Spinal cord (tissue), 10 donors: ENCODE measurements at places on chromosomes 1 and 21. TPM values are rescaled to one million over a fixed set of nuclear protein-coding genes. Genes with fewer than 3 reads are reported as not detected.

The CELA3B gene
- not detected for total RNA-seq

GRCh38 chr1:205739348-205740160 lies 10.4 kb downstream of the NUCKS1 start:
- DNase-seq, result no peak

DNA sequence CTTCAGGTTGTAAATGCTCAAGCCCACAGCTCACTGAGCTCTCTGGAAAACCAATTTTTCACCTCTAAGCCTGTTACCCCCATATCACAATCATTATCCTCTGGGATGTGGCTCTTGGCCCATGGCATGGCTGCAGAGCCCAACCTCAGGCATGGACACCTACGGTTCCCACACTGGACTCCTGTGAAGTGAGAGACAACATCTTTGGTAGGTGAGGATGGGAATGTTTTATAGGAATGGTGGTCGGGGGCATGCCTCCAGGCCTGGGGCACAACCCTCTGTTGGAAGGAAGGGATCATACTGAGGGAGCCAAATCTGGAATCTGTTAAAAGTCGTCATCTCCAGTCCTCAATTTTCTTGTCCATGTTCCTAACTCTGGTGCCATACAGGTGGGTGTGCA lies 179.1 kb downstream of the FOXD2 start:
- no peak for DNase-seq

- no peak for DNase-seq
Observed at GRCh38 chr1:116476321-116476720, 94.5 kb downstream of the CD58 start.

The LRRC53 gene
- total RNA-seq, result 0.40 TPM

The OR2AK2 gene
- total RNA-seq, result 0.44 TPM

- no peak for DNase-seq
Observed at GRCh38 chr21:43266534-43266933, 97.7 kb downstream of the CRYAA start.

GRCh38 chr1:177950506-177950905 lies 19.4 kb downstream of the SEC16B start:
- DNase-seq, result no peak

GRCh38 chr1:188723332-188724020 lies 1754.2 kb downstream of the BRINP3 start:
- DNase-seq, result no peak

DNA sequence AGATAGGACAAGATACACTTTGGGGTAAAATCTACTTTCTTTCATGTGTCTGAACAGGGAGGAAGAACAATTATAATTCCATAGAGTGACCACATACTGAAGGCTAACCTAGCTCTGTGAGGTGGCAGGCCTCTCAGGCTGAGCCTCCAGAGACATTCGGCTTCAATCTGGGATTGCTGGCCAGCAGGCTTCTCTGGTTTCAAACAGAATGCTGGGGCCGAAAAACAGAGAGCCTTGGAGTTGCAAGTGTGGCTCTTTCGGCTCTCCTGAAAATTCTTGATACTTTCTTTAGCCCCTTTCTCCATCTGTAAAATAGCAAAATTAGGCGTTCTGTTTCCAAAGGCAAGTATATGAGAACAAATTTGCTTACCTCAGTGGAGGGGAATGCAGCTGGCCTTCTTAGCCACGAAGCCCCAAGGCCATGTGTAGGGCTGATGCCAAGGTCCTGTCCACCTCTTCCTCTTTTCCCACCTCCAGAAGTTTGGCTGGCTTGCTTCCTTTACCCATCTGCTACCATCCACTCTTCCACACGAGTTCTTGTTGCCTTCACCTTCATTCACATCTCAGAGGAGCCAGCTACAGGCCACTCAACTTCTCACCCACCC lies 30.0 kb upstream of the UBE2U start:
- no peak for DNase-seq

GRCh38 chr1:3625151-3625907 lies 514 bp downstream of the TPRG1L start:
- no peak for DNase-seq

The TLR5 gene
- 5.3 TPM for total RNA-seq

DNA sequence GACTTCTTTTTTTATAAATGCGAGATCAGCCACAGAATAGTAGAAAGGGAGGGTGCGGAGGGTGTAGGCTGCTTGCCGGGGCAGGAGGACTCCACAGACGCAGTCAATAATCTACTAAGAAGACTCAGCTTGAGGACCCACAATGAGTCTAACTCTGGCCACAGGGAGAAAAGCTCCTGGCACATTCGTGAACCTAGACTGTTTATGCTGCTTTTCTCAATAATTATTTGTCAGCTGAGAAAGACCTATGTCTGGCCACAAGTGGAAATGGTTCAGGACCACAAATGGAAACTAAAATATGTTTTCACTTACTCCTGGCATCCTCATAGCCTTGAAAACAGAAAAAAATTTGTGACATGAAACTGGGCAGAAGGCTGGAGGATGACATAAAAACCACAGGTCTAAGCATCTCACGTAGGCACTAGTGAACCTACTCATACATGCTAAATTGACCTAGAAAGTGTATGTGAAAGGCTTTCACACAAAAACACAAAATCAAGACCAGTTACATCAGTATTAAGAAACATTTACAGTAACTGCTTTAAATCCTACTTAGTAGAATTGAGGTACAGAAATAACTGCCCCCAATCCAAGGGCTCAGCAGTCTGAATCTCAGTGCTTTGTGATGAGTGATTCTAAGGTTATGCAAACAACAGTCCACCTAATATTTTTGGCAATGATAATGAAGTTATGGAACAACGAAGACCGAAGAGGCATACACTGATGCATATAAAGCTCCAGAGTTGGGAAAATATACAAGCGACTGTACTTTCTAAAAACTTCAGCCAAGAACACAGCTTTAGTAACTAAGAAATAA lies 159.5 kb downstream of the SLC45A1 start:
- no peak for DNase-seq

GRCh38 chr1:171716616-171717015 lies 25.2 kb downstream of the VAMP4 start:
- DNase-seq, result no peak

The TTC3 gene
- 556 TPM for total RNA-seq

DNA sequence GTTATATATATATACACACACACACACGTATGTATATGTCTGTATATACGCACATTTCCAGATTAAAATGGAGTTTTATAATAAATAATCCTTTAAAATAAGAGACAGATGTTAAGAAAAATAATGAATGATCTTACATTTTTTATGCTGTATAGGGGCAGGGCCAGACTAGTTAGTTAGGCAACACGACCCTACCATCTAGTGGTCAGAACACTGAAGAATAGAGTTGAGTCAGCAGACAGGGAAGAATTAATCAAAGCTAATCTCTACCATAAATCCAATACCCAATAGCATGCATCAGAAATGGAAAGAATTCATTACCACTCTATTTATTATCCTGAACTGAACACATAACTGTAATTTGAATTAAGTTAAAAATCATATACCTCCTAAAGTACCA lies 156.7 kb downstream of the BRINP3 start:
- no peak for DNase-seq

DNA sequence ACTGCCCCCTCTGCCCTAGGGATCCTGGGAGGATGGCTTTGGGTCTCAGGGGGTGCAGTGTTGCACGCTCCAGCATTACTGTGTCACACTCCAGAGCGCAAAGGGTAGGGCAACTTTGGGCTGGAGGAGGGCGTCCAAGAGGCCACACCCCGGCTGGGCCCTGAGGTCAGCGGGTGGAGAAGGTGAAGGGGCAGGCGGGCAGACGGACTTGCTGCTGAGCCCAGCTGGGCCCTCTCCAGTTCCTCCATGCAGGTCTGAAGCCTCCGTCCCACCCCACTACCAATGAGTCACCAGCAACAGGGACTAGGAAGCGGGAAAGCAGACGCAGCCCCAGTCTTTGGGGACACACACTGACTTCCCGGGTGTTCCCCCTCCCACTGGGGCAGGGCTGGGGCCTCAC lies 116.0 kb downstream of the CASZ1 start:
- DNase-seq, result no peak

The ITLN2 gene
- total RNA-seq, result 0.17 TPM

GRCh38 chr1:231776757-231777062 lies 150.1 kb downstream of the DISC1 start:
- no peak for DNase-seq

The ADAM30 gene
- total RNA-seq, result not detected

The HLCS gene
- total RNA-seq, result 28.8 TPM

GRCh38 chr1:205658943-205659581 lies 21.2 kb downstream of the SLC45A3 start:
- peak; percentile 69 for DNase-seq

GRCh38 chr1:178495741-178496409 lies 889 bp downstream of the CLEC20A start:
- DNase-seq, result no peak

DNA sequence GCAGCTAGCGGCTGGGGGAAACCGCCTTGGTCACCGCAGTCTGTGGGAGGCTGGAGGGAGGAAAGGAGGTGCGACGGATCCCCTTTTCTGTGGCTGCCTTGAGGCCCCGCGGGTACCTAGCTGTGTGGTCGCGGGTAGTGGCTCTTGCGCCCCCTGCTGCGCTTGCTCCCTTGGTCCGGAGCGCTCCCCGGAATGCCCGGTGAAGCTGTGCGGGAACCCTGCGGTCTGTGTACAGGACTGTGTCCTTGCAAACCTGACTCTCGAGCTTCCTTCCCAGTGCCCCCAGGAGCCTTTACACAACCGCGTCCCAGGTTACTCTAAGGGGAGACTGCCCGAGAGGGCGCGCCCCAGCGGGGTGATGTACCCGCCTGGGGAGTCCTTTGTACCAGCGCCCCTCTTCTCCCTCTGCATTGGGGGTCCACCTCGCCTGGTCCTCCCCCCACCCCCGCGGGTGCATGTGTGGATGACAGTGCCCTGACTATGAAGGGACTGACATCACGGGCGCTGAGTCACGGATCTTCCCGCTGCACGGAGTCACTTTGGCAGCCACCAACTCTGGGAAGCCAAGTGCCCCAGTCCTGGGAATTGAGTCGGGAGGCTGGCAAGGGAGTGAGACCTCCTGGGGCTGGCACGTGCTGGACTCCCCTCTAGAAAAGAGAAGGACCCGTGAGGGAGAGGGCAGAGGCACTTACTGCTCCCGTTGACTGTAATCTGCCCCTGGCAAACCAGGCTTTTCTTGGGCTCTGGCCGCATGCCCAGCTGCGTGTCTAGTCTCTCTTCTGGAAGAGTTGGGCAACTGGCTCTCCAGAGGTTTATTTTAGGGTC lies 816 bp downstream of the IL6R start:
- DNase-seq, result no peak

The ACTA1 gene
- total RNA-seq, result 1.5 TPM

GRCh38 chr1:237861944-237862343 lies 28.8 kb downstream of the ZP4 start:
- no peak for DNase-seq

- no peak for DNase-seq
Observed at GRCh38 chr1:46721686-46722205, 2.8 kb upstream of the EFCAB14 start.

GRCh38 chr1:84712276-84712874 lies 22.1 kb upstream of the SSX2IP start:
- no peak for DNase-seq

- DNase-seq, result no peak
Observed at GRCh38 chr1:40218333-40218732, 29.4 kb upstream of the TMCO2 start.

The GPA33 gene
- 0.44 TPM for total RNA-seq

The SRRM1 gene
- total RNA-seq, result 45.5 TPM

The KANK4 gene
- 23.8 TPM for total RNA-seq

DNA sequence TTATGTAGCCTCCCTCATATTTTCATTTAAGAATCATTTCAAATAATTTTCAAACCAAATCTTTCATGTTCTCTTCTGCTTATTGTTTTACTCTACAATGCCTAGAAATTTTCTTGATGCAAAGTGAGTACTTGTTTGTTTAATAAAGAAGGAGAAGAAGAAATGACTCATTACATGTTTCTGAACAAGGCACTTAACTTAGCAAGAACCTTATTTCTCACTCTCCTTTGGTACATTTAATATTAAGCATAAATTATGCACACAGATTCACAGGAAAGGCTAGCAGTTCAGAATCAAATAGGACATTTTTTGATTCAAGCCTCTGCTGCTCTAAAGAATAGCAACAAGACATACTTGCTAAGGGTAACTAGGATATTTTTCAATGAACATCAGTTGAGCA lies 9.1 kb downstream of the SCYL3 start:
- no peak for DNase-seq

The OXCT2 gene
- 1.8 TPM for total RNA-seq

DNA sequence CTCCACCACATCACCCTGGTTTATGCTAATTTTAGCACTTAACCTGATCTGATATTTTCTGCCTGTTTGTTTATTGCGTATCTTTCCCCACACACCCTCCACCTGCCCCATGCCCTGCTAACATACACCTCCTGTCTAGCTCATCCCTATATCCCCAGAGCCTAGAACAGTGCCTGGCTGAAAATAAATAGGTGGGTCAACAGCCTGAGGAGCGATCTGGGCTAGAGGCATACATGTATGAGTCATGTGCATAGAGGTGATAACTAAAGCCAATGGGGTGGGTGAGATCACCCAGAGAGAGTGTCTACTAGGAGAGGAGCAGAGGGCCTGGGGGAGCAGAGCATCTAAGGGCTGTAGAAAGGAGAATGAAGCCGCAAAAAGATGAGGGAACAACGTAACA lies 2.7 kb downstream of the HTR1D start:
- DNase-seq, result no peak
